ENCODE measurements at places on chromosomes 12 and 14. TPM values are rescaled to one million over a fixed set of nuclear protein-coding genes. Genes with fewer than 3 reads are reported as not detected.

The CLEC1A gene
- total RNA-seq, result under 0.01 TPM

- DNase-seq, result no peak
These were observed at the start of gene FLRT2 for GRCh38 chr14:85529803-85530574. FLRT2 (plus strand) TSS chr14:85530144; CDS start chr14:85621515, 91,371 bp downstream.

DNA sequence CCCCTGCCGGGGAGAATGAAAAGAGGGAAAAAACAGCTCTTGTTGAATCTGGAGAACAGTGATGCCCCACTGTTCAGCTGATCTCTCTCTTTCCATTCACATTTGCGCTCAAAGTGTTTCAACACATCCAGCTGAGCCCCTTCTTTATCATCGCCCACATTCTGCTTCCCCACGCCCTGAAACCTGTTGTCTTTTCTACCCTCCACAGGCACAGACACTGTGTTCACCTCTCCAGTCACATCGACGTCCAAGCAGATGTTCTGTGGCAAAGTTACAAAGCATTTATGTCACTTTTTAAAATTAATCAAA lies 338.7 kb downstream of the EGLN3 start:
- DNase-seq, result peak; percentile 75

GRCh38 chr12:86117711-86118110 lies 138.5 kb downstream of the MGAT4C start:
- DNase-seq, result no peak
